ENCODE measurements at places on chromosomes 3 and 15. TPM values are rescaled to one million over a fixed set of nuclear protein-coding genes. Genes with fewer than 3 reads are reported as not detected.

Gene ZNF445
- total RNA-seq = 2.7 TPM

Gene TM4SF18
- 29.7 TPM for total RNA-seq

Gene CLDN16
- 0.16 TPM for total RNA-seq

Gene UPK1B
- 12.3 TPM for total RNA-seq

Gene C3orf85
- total RNA-seq = not detected

Gene C3orf20
- total RNA-seq = not detected

Gene ADPRH
- 4.1 TPM for total RNA-seq

Gene MESP1
- total RNA-seq = 7.2 TPM

Gene ANP32A
- total RNA-seq = 270 TPM

Gene TUSC7
- total RNA-seq = not detected

Gene COL7A1
- total RNA-seq = 153 TPM

Gene FANCD2OS
- total RNA-seq = not detected

Gene ECE2
- total RNA-seq = not detected

Gene CHRM5
- total RNA-seq = 0.06 TPM

Gene AADACL2
- not detected for total RNA-seq

Gene KBTBD13
- total RNA-seq = not detected

Gene GP5
- 0.01 TPM for total RNA-seq

Gene PLCH1
- total RNA-seq = 0.92 TPM

Gene ERC2
- total RNA-seq = 0.14 TPM

Gene COLQ
- 0.25 TPM for total RNA-seq

Gene SOX14
- total RNA-seq = not detected

Gene TERC
- total RNA-seq = 0.24 TPM

Gene NBEAL2
- total RNA-seq = 68.6 TPM

Gene SHC4
- total RNA-seq = 0.92 TPM

Gene GOLGA8G
- total RNA-seq = not detected

Gene ZKSCAN7
- total RNA-seq = not detected

Gene CAV3
- not detected for total RNA-seq

Gene GUCA1C
- not detected for total RNA-seq

Gene AADAC
- total RNA-seq = 11.5 TPM

Gene ASTE1
- 5.6 TPM for total RNA-seq

Gene FBXO40
- not detected for total RNA-seq

Gene PLA2G4F
- not detected for total RNA-seq

Gene C3orf49
- not detected for total RNA-seq

Gene TMEM45A
- total RNA-seq = 1.9 TPM

Gene TMC3
- total RNA-seq = not detected

Gene KCNMB3
- total RNA-seq = 1.4 TPM

Gene DLEC1
- total RNA-seq = 0.09 TPM

Gene OR5H6
- total RNA-seq = not detected

Gene SERINC4
- 0.09 TPM for total RNA-seq

Gene WDR72
- 8.3 TPM for total RNA-seq

Gene BRPF1
- total RNA-seq = 18.1 TPM

Gene SUSD5
- 3.7 TPM for total RNA-seq

Gene PPP4R2
- 34.4 TPM for total RNA-seq

Gene UTS2B
- not detected for total RNA-seq

Gene STAB1
- total RNA-seq = 0.07 TPM

Gene GHSR
- not detected for total RNA-seq

Gene PLOD2
- total RNA-seq = 85.1 TPM

Gene GOLGA8O
- total RNA-seq = 0.28 TPM
